ENCODE measurements at places on chromosomes 12 and 14.

DNA sequence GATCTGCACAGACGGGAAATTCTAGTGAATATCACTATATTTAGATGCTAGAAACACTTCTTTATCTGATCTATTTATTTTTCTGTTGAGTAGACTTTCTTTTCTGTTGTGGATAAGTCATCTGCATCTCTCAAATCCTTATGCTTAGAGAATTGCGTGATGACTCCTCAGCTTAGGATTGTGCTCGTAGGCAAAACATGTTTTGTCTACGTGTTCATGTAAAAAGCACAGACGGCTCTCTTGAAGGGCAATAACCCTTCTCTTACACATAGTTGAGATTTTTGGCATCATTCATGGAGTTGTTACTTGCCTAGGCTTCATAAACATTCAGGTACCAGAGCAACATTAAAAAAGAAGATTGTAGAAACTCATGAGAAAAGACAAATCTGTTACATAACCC is 18.6 kb downstream of the PPFIBP1 start:
- DNase-seq: no peak

GRCh38 chr14:99361596-99362215 is 89.7 kb upstream of the BCL11B start:
- no peak for DNase-seq

DNA sequence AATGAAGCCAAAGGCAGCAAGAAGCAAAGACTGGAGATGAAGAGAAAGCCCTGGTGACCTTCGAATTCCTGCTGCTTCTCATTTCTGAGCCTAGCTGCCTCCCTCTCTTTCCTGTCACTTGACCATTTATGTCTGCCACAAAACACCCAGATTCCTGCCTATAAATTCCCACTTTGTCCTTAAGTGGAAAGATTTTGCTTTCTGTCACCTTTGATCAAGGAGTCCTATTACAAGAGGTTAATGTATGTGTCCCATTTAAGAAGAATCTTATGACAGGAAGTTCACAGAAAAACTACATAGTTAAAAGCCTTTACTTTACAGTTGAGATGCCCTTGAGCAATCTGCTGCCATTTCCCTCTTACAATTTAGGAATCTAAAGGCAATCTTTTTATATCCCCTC is 155.7 kb downstream of the GALC start:
- no peak for DNase-seq

GRCh38 chr12:115203701-115204100 is 519.7 kb upstream of the TBX3 start:
- no peak for DNase-seq

DNA sequence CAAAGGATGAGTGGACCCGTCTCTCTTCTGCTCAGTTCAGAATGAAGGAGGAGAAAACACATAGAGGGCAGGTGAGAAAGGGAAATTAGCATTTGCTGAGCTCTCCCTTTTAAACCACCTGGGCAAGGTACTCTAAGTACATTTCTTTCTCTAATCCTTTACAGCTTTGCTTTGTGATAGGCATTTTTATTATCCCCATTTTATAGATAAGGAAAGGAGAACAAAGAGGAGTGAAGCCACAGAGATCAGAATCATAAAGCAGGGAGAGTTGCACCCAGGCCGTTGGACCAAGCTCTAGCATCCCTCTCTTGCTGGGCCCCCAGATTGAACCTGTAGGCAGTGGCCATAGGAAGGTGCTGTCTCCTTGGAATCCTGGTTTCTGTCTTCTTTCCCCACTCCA is 47.0 kb downstream of the VCPKMT start:
- no peak for DNase-seq

- DNase-seq: no peak
These were observed 47.1 kb downstream of the BCAT1 start for GRCh38 chr12:24901576-24902461.

- no peak for DNase-seq
These were observed 1.6 kb downstream of the SCARB1 start for GRCh38 chr12:124861898-124862676.

GRCh38 chr14:68124979-68125731 is 305.6 kb downstream of the RAD51B start:
- no peak for DNase-seq

GRCh38 chr12:109618082-109618481 is 44.5 kb downstream of the MVK start:
- DNase-seq: no peak

- no peak for DNase-seq
These were observed 18.6 kb upstream of the EIF5 start for GRCh38 chr14:103315351-103315911.

DNA sequence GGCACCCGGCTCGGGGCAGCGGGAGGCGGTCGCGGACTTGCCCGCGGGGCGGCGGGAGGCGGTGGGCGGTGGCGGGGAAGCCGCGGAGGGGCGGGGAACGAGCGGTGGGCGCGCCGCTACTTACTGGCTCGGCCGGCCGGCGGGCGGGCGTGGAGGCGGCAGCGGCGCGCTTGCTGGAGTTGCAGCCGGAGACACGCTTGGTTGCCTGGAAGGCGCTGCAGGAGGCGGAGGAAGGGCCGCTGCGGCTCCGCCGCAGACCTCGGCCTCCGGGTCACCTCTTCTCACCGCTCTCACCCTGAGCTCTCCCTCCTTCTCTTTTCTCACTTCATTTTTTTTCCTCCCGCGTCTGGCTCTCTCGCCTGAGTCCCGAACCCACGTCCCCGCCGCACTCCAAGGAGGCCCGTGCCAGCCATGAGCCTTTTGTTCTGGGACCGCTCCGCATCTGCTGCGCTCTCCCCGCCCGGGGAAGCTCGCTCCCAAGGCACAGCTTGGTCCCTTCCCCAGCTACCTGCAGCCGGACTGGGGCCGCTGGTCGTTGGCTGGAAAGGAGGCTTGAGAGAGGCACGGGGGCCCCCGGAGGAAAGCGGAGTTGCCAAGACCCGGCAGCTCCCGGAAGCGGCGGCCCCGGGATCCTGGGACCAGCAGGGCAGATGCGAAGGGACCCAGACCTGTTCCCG is 592 bp upstream of the KCNK10 start:
- DNase-seq: no peak

DNA sequence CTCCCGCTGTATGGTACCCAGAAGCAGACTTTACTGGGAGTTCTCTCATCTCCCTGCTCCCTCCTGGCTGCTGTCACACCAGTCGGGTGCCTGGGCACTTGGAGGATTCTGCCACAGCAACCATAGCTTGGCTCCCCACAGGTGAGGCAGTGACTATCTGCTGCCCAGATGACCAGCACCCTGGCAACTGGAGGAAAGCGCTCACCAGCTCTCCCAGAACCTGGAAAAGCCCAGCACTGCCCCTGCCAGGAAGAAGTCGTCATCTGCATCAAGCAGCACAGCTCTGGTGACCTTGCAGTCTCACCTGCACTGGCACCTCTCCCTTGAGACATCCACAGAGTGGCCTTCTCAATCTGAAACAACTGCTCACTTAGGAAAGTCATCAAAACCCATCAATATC is 31.9 kb upstream of the TC2N start:
- DNase-seq: no peak

DNA sequence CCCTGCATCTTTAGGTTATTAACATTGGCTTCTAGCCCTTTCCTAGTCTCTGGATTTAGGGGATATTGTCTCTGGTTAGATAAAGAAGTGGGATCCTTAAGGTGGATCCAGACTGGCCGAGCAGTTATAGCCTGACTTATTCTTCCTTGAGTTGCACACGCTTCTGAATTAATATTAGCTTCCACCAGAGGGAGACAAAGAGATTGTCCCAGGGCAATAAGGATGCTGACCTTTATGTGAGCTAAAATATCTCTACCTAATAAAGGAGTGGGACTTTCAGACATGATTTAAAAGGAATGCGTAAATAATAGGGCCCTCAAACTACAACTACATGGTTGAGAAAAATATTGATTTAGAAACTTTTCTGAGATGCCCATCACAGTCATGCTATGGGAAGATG is 139.7 kb downstream of the SLCO1B3 start:
- peak; percentile 6 for DNase-seq

DNA sequence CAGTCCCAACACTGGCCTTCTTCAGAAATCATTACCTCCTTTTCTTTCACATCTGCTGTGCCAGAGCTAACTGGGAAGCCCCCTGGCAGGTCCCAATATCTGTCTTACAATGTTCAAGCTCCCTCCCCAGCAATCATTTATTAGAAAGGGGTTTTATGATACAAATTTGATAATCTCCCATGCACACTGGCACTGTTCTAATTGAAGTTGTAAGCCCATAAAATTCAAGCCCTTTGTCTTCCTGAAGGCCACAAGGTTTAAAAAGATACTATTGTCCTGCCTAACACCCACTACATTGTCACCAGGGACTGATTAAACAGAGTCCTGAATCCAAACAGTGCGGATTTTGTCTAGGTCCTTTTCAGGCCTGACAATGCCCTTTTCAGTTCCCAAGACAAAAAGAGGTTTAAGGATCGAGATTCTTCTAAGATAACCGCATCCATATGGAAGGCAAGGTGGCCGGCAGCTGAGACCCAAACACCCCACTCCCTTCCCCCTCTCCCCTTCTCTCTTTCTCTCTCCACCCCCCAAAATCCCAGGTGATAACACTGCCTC is 3.3 kb downstream of the NKX2-8 start:
- no peak for DNase-seq

- no peak for DNase-seq
These were observed 21.6 kb upstream of the TEX22 start for GRCh38 chr14:105376521-105377440.

GRCh38 chr14:83255727-83256090 is 1722.1 kb upstream of the SEL1L start:
- DNase-seq: no peak
